CD4-positive, CD25-positive, alpha-beta regulatory T cell (primary cell): ENCODE measurements at places on chromosomes 11 and 22. TPM values are rescaled to one million over a fixed set of nuclear protein-coding genes. Genes with fewer than 3 reads are reported as not detected.

The HBE1 gene
- total RNA-seq = not detected

The CLNS1A gene
- 66.9 TPM for total RNA-seq

GRCh38 chr22:46682011-46682731, 55.9 kb downstream of the CERK start:
- H3K27ac ChIP-seq = no peak overlapping the region
- H3K4me3 ChIP-seq = no peak overlapping the region
- peaks cover 12% of the 10 kb centered on the region for H3K4me1 ChIP-seq
- H3K27me3 ChIP-seq = no peaks in the 10 kb centered on the region
- peaks cover 21% of the 10 kb centered on the region for H3K36me3 ChIP-seq

DNA sequence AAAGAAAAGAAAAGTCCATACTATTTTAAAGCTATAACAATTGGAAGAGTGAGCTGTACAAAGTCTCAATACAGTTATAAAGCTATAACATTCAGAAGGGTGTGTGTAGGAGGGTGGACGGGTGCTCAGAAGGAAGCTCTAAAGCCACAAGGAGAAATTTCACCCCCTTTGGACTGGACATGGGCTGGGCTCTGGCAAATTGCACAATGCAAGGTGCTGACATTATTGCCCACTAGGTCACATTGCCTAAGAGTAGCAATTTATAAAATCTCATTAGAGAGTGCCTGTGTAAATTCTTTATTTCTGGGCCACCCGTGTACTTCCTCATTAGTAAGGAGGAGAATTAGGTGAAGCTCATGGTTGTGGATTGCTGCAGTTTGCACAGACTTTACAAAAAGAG, 5.7 kb upstream of the APOBEC3A start:
- no peak overlapping the region for H3K4me3 ChIP-seq
- no peaks in the 10 kb centered on the region for H3K36me3 ChIP-seq
- H3K27ac ChIP-seq = no peak overlapping the region
- DNase-seq = no peak

- no peaks in the 10 kb centered on the region for H3K4me1 ChIP-seq
- no peak for DNase-seq
- no peaks in the 10 kb centered on the region for H3K36me3 ChIP-seq
- H3K4me3 ChIP-seq = no peak overlapping the region
- no peaks in the 10 kb centered on the region for H3K27me3 ChIP-seq
Measured at GRCh38 chr11:36041988-36042611, 98.2 kb downstream of the LDLRAD3 start.

- H3K4me1 ChIP-seq = no peaks in the 10 kb centered on the region
- DNase-seq = no peak
- no peak overlapping the region for H3K27ac ChIP-seq
- H3K4me3 ChIP-seq = no peak overlapping the region
Measured at GRCh38 chr22:19998232-19998951, 18.2 kb downstream of the ARVCF start.

- no peak overlapping the region for H3K4me3 ChIP-seq
- no peaks in the 10 kb centered on the region for H3K4me1 ChIP-seq
- H3K27me3 ChIP-seq = no peaks in the 10 kb centered on the region
- H3K36me3 ChIP-seq = no peaks in the 10 kb centered on the region
- H3K27ac ChIP-seq = no peak overlapping the region
- no peak for DNase-seq
Measured at GRCh38 chr11:5847711-5848110, 6.0 kb upstream of the OR52E6 start.

DNA sequence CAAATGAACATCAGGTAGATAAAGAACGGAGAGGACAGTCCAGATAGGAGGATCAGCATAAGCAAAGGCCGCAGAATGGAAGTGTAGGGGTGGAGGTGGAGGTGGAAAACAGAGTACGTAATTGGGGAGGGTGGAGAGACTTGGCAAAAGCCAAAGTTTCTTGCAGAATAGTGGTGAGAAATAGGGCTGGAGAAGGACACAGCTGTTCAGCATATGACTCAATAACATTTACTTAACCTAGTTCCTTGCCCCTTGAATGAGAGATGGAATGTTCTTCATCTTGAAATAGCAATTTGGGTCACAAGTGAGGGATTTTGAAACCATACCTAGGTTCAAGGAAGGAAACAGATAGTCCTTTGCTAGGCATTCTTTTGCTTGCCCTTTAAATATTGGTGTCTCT, 235.9 kb upstream of the ARHGAP20 start:
- H3K36me3 ChIP-seq = no peaks in the 10 kb centered on the region
- H3K27me3 ChIP-seq = no peaks in the 10 kb centered on the region
- no peak overlapping the region for H3K27ac ChIP-seq
- H3K4me1 ChIP-seq = no peaks in the 10 kb centered on the region
- no peak overlapping the region for H3K4me3 ChIP-seq
- DNase-seq = no peak

GRCh38 chr22:19419086-19419463, 12.5 kb downstream of the HIRA start:
- H3K27me3 ChIP-seq = no peaks in the 10 kb centered on the region
- peak overlapping the region; percentile 79 for H3K27ac ChIP-seq
- peak overlapping the region; percentile 57 for H3K4me3 ChIP-seq
